ENCODE measurements at places on chromosomes 2 and 18.

GRCh38 chr18:28682912-28683311 lies 506.0 kb upstream of the CDH2 start:
- no peak for DNase-seq

DNA sequence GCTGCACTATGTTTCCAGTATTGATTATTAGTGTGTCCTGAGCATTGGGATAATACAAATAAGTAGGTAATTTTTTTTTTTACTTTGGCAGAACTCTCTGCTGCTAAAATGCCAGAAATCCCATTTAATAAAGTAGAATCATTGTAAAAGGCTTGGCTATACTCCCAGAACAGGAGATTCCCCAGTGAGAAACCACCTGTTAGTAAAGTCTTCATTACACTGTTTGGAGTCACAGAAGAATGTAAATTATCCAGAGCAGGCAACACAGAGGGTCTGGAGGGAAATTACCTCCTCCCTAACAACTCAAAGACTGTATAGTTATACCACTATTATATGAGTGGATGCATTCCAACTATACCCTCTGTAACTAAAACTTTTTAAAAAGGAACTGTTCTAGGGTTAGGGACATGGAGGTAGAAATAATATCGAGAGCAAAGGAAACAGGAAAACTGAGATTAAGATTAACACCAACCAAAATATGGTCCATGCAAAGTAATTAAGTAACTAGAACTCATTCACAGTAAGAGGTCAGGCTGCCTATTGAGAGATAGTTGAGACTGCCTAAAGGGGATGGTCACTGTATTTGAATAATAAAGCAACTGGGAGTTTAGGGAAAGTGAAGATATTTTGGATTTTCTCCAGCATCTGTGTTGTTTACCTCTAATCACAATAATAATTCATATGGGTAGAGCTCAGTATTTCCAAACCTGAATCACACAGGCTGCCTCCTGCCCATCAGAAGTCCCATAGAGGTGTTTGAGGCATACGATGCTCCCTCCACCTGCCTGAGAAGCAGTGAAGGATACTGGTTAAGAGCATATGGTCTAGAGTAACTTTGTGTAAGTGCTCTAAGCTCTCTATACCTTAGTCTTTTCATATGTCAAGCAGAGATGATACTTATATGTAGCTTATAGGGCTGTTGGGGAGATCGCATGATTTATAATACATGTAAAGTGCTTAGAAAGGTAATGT lies 34.4 kb downstream of the MAP2 start:
- DNase-seq: no peak

- no peak for DNase-seq
Measured at GRCh38 chr2:168159754-168160585, 87.4 kb downstream of the STK39 start.

DNA sequence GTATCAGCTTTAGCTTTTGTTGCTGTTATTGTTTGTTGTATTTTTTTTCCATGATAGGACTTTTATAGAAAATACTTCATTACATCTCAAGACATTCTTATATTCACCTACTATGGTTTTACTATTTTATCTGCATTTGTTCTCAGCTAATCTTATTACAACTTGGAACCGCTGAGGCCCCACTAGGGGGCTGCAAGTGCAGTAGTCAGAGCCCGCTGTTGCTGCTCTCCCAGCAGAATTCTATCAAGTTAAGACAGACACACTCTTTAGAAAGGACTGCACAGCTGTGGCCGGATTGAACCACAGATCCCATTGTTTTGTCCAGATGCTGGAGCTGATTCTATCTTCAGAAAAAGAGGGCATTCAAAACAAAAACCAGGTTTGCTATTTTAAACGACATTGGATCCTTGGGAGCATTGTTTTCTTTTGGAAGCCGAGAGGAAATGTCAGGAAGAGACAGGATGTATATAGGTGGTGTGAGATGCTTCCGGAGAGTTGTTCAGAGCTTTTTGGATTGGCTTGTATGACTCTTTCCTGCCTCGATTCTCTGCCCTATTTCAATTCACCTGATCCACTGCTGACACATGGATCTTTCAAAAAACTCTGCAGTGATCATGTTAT lies 105.7 kb upstream of the GAREM1 start:
- no peak for DNase-seq

GRCh38 chr2:184394642-184395041 lies 203.7 kb upstream of the ZNF804A start:
- DNase-seq: no peak
